Endothelial cell (in vitro differentiated cells): ENCODE measurements at places on chromosomes 5 and 9.

GRCh38 chr5:174436750-174437149 is 287.6 kb upstream of the MSX2 start:
- no peak for DNase-seq

GRCh38 chr5:143200781-143201398 is 202.6 kb downstream of the NR3C1 start:
- DNase-seq: no peak

DNA sequence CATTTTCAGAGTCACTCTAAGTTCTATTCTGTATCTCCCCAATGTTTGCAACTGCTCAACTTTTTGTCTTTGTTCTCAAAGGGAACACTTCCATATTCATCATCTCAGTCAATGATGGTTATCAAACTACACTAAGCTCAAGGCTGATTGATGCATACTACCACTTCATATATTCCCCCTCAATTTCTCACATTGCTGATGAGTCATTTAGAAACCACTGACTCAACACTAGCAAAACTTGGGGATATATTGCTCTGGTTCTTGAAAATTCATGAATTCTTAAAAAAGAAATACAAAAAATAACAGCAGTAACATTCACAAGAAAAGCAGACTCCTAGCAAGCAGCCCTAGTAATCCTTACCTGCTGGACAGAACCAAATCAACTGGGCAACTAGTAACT is 52.2 kb downstream of the ABHD17B start:
- DNase-seq: no peak

DNA sequence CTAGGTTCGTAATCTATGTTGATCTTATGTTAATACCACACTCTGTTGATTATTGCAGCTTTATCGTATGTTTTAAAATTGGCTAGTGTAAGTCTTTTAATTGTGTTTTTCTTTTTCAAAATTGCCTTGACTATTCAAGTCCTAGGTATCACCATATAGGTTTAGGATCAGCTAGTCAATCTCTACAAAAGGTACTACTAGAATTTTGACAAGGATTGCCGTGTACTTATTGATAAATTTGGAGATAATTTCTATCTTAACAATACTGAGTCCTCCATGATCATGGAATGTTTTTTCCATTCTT is 117.9 kb upstream of the PRSS3 start:
- DNase-seq: no peak

GRCh38 chr9:21121079-21121478 is 20.6 kb downstream of the IFNW1 start:
- no peak for DNase-seq

DNA sequence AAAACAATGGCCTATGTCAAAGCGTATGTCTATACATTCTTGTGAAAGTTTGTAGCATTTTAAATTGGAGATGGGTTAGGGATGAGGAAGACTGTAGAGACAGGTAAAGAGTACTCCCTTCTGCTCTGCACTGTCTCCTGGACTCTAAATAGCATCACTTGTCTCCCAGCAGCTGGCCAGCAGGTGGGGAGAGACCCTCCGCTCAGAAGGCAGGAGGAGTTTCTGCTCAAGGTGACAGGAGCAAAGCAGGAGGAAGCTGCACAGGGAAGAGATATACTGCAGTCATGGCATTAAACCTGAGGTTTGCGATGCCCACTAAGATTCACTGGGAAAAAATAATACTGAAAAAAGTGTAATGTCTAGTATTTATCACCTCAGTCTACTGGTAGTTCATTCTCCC is 10.7 kb upstream of the ASTN2 start:
- no peak for DNase-seq

DNA sequence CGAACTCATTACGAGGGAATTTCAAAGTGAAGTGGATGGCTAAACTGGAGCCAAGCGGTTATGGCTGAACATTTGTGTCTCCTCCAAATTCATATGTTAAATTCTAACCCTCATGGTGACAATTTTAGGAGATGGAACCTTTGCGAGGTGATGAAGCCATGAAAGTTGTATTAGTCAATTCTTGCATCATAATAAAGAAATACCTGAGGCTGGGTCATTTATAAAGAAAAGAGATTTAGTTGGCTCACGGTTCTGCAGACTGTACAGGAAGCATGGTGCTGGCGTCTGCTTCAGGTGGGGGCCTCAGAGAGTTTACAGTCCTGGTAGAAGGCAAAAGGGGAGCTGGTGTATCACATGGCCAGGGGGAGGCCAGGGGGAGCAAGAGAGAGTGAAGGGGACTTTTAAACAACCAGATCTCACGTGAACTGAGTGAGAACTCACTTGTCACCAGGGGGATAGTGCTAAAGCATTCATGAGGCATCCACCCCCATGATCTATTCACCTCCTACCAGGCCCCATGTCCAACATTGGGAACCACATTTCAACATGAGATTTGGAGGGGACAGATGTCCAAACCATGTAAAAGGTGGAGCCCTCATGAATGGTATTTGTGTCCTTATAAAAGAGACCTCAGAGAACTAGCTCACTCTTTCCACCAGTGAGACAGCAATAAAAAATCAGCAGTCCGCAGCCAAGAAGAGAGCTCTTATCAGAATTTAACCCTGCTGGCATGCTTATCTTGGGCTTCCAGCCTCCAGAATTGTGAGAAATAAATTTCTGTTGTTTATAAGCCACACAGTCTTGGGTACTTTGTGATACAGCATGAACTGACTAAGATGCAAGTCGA is 143.4 kb downstream of the MTRR start:
- no peak for DNase-seq

DNA sequence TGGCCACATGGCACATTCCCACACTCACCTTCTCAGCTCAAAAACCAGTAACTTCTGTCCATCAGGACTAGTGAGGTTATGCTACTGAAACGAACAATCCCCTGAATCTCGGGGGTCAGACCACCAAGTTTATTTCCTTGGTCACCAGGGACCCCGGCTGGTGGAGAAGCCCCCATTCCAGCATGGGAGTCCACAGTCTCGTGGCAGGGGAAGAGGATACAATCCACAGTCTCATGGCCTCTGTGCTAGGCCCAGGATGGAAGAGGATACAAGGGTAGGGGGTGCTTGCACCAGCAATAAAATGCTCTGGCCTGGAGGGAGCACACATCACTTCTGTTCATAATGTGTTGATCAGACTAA is 7.4 kb upstream of the CARD19 start:
- no peak for DNase-seq

DNA sequence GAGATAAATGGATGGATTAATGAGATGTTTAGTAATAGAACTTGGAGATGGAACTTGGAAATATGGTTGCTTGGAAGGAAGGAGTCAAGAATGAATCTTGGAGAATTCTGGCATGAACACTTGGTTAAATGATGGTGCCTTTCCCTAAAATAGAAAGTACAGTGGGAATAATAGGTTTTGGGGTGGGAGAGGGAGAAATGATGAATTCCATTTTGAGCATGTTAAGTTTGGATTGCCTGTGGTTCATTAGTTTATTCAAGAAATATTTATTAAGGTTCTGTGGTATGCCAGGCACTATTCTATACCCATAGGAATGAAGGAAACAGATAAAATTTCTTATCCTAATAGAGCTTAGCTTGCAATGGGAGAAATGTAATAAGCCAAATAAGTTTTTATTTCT is 58.4 kb downstream of the PBX3 start:
- DNase-seq: no peak

- DNase-seq: no peak
Observed at GRCh38 chr9:137195525-137196220, 4.9 kb downstream of the TPRN start.
